Activated gamma-delta T cell (primary cell): ENCODE measurements at places on chromosomes 4 and X.

DNA sequence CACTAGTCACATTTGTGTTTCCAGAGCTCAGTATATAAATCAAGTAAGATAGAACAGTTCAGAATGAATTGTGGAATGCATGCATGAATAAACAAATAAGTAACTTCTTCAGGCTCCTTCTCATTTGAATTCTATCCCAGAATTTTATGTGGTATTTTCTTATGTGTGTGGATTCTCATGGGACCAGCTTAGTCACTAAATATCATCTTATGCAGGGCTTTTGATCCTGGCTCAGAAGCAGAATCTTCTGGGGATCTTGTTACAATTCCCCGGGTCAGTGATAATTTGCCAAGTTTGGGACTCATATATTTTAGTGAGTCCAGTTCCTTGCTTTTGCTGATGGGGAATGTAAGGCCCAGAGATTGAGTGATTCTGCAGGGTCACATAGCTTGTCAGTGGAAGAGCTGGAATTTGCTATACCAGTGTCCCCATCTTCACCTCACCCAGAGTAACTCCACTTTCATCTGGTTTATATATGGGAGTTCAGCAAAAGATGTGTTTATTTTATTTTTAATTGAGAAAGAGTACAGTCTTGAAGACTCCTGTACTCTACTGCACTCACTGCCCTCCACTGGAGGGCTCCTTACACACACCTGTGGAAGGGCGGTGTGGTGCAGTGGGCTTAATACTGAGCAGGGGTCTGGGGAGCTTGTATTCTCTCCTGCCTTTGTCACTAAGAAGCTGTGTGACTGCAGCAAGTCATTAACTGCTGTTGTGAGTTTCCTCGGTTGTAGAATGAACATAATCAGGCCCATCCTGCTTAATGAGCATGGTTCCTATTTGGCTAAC is 198.2 kb upstream of the CXorf66 start:
- no peak for DNase-seq

- DNase-seq, result no peak
Measured at GRCh38 chr4:56748271-56748670, 67.2 kb upstream of the HOPX start.

- no peak for DNase-seq
Measured at GRCh38 chrX:134676436-134676835, 18.2 kb upstream of the PLAC1 start.

- no peak for DNase-seq
Measured at GRCh38 chr4:177313263-177313662, 3.6 kb downstream of the NEIL3 start.

- no peak for DNase-seq
Measured at GRCh38 chrX:45766981-45767501, 566.4 kb upstream of the DIPK2B start.

DNA sequence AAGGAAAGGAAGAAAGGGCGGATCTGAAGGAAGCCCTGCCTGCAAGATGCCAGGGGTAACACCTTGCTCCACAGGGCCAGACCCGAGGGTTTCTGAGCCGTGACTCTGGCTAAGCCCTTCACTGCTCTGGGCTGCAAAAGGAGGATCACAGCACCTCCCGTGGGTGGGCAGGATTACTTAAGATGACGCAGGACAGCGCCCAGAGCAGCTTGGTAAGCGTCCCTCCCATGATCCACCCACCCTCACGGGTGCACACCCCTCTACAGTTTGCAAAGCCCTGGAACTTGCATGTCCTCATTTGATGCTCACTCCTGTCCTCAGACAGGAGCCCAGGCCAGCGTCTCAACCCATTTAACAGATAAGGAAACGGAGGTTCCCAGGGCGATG is 64.9 kb downstream of the CRMP1 start:
- no peak for DNase-seq

DNA sequence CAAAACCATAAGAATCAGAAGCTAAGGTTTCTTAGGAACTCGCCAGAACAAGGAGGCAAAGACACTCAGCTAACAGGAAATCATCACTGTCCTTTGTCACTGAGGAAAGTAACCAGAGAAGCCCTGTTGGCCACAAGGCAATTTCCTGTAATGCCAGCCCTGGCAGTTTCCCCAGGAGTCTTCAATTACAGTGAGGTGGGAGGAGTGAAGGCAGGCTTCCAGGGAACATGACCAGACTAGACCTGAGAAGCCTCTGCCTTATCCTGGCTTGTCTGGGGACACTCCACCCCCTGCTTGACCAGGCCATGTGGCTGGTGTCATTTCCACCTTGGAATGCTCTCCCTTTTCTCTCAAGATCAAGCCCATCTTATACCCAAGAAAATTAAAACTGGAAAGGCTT is 125.3 kb downstream of the COL4A6 start:
- DNase-seq, result no peak

DNA sequence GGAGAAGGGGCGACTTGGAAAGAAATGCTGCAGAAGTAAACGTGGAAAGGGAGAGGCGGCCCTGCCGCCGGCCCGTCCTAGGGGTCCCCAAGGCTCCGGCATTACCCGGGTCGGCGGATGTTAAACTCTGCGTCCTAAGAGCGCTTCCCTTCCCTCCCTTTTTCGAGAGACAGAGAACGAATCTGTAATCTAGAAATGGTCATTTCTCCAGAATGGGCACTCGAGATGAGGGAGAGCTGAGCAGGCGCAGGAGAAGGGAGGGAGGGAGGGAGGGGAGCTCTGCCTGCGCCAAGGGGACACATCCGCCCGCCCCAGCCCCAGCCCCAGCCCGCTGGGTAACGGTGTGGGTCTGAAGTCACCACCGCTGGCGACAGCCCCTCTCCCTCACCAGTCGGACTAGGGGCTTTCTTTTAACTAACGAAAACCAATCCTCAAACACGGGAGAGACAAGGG is 1.7 kb downstream of the HCFC1 start:
- no peak for DNase-seq

- no peak for DNase-seq
Measured at GRCh38 chr4:25101836-25102235, 58.4 kb downstream of the SEPSECS start.

DNA sequence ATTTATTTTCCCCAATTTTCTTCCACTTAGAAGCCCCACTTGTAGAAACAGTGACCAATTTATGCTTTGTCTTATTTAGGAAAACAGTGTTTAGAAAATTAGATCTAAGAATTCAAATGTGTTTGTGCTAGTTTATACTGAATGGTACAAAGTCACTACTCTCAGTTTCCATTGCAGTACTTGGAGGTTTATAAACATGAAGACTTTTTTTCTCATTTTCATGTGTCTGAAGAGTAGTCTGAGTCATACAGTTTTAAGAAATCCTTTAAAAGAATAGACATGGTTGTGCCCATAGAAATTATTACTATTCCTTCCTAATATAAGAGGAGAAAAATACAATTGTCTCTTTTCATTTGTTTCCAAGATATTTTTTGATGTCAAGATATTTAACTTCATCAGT is 458.7 kb downstream of the NAF1 start:
- DNase-seq, result no peak

GRCh38 chrX:104742355-104742754 is 176.4 kb downstream of the IL1RAPL2 start:
- no peak for DNase-seq

GRCh38 chr4:174120446-174121295 is 162.8 kb downstream of the FBXO8 start:
- DNase-seq, result no peak

DNA sequence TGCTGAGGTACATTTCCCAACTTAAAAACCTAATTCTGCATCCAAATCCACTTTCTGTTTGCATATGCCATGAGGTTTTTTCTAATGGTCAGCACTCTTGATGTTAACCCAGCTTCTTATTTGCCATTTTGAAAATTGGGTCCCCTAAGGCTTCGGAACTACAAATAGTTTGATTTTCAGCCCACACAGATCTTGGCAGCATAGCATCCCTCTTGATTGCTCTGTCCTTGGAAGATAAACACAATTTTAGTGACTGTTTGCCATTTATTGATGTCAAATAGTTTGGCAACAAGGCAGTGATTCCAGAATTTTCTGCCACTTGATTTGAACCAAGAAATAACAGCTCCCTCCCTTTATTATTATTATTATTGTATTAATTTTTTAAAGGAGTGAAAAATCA is 696.9 kb downstream of the RAB28 start:
- no peak for DNase-seq

DNA sequence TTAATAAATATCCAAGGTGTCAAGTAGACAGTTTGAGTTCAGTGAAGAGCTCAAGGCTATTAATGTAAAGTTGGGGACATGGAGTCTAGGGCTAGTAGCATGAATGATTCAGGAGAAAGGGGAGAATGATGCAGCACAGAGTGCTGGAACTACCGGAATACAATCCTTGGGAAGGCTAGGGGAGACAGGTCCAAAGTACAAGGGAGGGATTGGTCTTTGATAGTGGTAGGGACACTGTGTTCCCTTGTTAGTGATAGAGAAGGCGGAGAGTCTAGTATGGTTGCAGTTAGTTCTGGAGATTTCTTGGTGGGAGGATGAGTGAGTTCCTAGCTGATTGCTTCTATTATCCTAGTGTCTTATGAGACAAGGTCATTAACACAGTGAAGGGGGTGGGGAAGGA is 8.7 kb downstream of the GCNA start:
- DNase-seq, result no peak

GRCh38 chrX:48196745-48197201 is at the start of gene SSX5:
Gene SSX5, minus strand, starts transcription at chrX:48196795. Its CDS starts 1,437 bp downstream, at chrX:48195358.
- no peak for DNase-seq

DNA sequence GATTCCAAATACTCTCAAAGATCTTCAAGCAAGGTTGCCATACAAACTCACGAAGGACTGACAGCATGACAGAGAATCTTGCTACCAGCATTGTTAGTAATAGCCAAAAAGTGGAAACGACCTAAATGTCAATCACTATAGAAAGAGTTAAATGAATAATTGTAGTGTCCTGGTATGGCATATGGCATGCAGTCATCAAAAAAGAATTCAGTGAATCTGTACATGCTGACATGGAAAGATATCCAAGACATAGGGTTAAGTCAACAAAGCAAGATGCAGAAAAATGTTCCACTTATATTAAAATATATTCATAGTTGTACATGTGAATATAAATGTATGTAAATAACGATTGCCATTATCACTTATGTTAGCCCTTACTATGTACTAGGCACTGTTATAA is 37.6 kb downstream of the SRPX2 start:
- no peak for DNase-seq

DNA sequence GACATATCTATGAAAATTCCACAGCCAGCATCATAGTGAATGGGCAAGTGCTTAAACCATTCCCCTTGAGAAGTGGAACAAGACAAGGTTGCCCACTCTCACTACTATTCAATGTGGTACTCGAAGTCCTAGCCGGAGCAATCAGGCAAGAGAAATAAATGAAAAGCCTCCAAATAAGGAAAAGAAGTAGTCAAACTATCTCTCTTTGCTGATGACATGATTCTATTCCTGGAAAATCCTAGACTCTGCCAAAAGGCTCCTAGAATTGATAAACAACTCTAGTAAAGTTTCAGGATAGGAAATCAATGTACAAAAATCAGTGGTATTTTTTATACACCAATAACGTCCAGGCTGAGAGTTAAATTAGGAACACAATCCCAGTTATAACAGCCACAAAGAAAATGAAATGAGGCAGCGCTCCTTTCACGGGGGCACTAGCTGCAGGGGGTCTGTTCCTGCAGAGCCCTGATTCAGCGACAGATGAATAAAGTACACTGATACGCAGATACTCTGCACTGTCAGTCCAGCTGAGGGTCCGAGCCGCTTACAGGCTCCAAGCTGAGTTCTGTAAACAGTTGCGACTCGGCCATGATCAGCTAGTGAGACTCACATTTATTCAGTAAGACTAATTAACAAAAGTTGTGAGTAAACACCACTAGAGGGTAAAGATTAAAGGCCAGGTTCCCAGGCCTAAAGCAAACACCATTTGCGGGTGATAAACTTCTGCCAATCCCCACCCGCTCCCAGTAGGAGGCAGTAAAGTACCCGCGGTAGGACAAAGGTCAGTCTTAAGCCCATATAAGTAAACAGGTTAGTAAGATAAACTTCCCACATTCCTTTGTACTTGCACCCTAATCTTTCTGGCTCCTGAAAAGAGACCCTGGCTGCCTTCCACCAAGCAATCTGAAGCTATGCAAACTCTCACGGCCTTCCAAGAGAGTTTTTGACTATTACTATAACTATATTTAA is 290.6 kb upstream of the GRID2 start:
- no peak for DNase-seq

DNA sequence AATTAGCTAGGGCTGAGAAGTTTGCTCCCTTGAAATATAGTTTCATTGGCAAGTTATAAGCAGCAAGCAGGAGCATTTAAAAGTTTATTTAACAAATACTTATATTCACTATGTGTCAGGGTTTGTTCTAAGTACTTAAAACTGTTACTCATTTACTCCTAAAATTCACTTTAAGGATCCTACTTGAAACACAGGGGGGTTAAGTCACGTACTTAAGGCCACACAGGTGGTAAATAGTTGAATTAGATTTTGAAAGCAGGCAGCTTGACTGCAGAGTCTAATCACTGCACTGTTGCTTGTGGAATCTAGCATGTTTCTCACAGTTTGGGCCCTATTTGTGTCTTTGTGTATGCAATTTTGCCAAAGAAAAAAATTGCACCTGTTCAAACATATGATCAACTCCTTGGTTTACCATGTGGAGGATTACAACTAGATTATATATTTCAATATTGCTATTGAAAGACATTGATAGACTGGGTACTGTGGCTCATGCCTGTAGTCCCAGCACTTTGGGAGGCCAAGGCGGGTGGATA is 7.6 kb downstream of the SGMS2 start:
- DNase-seq, result no peak

GRCh38 chr4:109432696-109433095 is 919 bp upstream of the SEC24B start:
- no peak for DNase-seq

DNA sequence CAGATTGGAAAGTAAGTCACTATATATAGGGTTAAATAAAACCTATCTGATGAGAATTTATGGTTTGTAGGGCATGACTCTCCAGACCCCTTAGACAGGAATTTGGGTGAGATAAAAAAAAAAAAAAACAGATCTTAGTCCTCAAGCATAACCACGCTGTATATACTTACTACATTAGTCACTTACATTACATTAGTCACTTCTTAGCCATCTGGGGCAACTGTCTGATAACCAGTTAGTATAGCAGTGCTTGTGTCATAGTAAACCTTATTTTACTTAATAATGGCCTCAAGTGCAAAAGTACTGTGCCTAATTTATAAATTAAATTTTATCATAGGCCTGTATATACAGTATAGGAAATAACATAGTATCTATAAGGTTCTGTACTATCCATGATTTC is 60.2 kb upstream of the RPS6KA6 start:
- DNase-seq, result no peak

DNA sequence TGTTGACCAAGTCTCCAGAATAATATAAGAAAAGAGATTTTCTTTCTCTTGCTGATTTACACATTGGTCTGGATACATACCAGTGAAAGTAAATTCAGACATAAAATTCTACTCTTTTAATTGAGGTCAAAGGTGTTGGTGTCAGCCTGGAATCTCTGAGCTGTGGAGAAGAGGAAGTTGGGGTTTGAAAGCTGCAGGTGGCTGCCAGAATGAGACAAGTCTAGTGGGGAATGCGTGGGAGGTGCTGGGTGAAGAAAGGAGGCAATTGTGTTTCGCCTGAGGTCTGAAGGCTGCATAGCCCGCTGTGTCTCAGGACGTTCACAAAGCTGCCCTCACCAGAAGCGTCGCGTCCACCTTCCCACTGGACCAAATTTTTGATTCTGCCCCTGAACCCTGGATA is 31.2 kb downstream of the PHEX start:
- DNase-seq, result no peak
